ENCODE measurements at places on chromosomes 13 and 19.

GRCh38 chr13:39353988-39354387, 249.0 kb downstream of the LHFPL6 start:
- no peak for ATAC-seq

- no peak for ATAC-seq
These were observed 11.5 kb upstream of the SUPT20H start for GRCh38 chr13:37070956-37071355.

GRCh38 chr19:12603714-12604113, 6.9 kb downstream of the ZNF490 start:
- peak; percentile 100 for ATAC-seq

GRCh38 chr19:33977756-33978685, 181.4 kb downstream of the KCTD15 start:
- ATAC-seq, result no peak

DNA sequence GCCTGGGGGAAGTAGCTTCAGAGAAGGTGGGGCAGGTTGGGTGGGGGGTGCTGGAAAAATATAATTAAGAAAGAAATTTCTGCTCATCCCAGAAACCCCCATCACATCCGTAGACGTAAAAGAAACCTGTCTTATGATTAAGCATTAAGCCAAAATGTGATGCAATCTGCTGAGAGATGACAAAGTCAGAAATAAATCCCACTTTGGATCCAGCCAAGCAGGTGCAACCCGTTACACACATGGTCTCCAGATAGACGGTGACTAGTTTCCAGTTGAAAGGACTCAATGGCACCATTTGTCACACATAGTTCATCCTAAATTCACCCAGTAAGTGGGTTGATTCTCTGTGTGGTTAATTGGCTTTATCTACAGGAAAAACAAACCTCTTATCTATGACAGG, 34.1 kb downstream of the PSG5 start:
- no peak for ATAC-seq

DNA sequence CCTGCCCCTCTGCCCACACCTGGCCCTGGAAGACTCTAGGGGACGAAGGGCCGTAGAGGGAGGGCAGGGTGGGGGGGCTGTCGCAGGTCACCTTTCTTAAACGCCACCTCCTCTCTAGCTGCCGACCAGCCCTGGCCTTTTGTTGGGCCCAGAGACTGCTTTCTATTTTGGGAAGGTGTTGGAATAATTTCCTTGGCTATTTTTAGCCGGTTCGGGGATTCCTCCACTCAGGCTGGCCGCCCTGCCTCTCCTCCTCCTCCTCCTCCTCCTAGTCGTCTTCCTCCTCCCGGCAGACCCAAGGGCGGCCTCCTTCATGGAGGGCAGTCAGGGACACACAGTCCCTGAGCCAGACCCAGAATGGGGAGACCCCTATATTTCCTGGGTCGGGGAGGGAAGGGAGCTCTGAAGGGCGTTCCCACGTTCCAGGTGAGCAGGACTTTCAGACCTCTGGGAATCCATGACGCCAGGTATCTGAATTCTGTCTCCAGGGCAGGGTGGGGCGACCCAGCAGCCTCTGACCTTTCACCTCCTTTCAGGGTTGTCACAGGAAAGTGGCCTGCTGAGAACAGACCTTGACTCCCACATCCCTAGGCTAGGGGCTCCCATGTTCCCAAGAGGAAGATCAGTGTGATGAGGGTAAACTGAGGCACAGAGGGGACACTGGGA, 19.9 kb downstream of the GADD45B start:
- no peak for ATAC-seq

DNA sequence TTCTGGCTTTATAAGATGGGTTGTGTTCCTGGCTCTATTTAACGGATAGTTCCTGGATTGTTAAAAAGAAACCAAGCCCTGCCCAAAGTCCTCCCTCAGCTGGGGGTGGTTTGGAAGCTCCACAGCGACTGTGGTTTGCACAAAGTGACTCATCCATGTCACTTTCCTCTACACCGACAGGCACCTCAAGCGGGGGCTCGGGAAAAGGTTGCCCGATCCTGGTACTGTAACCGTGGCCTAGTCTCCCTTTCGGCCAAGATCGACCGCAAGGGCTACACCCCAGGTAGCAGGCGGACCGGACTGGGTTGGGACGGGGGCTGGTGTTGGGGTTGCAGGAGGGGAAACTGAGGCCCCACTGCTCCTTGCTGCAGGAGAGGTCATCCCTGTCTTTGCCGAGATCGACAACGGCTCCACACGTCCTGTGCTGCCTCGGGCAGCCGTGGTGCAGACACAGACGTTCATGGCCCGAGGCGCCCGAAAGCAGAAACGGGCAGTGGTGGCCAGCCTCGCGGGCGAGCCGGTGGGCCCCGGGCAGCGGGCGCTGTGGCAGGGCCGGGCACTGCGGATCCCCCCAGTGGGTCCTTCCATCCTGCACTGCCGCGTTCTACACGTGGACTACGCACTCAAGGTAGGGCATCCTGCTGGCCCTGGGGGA, 1.6 kb downstream of the ARRDC2 start:
- peak; percentile 33 for ATAC-seq

GRCh38 chr19:10226376-10227025, 4.6 kb downstream of the S1PR2 start:
- no peak for ATAC-seq

DNA sequence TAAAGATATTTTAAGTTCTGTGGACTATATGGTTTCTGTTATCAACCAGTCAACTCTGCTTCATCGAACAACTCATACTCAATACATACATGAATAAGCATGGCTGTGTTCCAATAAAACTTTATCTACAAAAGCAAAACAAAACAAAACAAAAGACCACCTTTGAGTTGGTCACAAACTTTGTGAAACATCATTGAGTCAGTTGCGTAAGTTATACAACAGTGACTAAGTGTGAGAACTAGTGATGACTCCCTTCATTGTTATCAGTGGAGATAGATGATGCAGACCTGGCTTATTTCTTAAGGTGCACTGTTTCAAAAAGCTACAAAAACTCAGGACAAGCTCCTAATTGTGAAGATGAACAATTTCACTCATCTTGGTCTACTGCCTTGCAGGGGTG, 14.5 kb upstream of the KLK4 start:
- no peak for ATAC-seq

DNA sequence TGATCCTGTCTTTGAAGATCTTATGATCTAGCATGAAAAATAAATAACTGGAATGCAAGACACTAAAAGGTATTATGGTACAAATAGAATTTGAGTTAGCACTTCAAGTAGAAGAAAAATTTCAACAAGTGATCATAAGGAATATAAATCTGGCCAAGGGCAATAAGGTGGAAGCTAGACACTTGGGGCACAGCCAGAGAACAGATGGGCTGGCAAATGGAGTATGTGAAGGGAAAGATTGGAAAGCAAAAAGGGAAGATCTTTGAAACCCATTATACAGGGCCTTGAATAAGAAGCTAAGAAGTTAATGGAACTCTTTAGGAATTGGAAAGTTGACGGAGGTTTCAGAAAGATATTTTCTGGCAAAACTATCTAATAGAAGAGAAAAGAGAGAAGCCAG, 61.0 kb downstream of the MZT1 start:
- ATAC-seq, result no peak

- ATAC-seq, result peak; percentile 83
These were observed 36.4 kb downstream of the CRYL1 start for GRCh38 chr13:20489185-20489820.

GRCh38 chr19:48271531-48272151, 1.8 kb downstream of the ZNF114 start:
- ATAC-seq, result peak; percentile 28

GRCh38 chr13:30810801-30811200, 75.5 kb downstream of the ALOX5AP start:
- no peak for ATAC-seq

GRCh38 chr13:48818495-48819356, 157.0 kb upstream of the FNDC3A start:
- ATAC-seq, result no peak

DNA sequence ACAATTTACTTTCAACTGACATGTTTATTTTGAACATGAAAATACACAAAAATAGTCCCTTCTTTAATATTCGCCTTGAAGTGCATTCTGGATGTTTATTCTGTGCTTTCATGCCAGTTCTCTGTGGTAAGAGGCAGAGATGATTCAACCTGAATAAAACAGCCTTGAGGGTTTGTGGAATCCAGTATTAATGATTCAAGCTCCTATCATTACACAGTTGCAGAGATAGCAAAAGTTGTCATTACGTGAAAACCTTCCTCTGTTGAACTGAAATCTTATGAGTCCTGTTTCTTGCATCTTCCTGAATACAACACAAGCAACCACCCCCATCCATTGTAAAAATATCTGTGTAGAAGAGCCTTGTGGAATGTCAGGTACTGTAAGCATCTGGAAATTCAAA, 142.3 kb upstream of the HTR2A start:
- ATAC-seq, result no peak

DNA sequence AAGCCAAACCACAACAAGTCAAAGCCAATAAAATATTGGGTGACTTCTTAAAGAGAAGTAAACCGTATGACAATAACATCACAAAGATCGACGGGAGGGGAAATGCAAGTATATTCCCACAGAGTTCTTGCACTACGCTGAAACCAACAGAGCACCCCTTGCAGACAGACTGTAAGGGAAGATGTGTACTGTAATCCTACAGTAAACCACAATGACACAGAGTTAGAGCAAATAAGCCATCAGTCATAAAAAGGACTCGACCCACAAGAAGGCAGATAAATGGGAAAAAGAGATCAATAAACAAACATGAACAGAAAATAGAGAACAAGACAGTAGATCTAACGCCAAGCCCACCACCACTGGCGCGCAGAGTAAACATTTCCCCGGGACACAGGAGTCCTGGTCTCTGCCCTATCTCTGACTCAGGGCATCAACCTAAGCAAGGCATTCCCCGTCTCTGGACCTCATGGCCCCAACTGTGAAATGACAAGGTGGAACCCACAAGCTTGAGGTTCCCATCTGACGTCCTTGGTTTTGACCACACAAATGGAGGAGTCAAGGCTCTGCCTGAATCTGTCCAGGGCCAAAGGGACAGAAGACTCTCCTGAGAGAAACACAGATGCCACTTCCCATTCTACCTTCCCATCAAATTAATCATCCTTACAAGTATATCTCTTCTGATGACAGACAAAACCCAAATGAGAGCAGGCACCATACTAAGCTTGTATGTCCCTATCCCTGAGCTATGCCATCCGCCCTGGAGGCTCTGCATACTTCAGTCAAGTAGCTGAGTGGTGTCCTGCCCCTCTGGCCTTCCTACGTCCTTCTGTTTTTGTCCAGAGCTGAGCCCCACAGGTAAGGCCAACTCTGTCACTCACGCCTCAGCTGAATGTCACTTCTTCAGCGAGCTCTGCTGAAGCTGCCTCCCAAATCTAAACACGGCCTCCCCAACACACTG, 15.0 kb downstream of the SAFB2 start:
- peak; percentile 37 for ATAC-seq

- ATAC-seq, result peak; percentile 34
These were observed 1.0 kb upstream of the ETHE1 start for GRCh38 chr19:43527860-43528622.
